ENCODE measurements at places on chromosomes 1 and 21.

DNA sequence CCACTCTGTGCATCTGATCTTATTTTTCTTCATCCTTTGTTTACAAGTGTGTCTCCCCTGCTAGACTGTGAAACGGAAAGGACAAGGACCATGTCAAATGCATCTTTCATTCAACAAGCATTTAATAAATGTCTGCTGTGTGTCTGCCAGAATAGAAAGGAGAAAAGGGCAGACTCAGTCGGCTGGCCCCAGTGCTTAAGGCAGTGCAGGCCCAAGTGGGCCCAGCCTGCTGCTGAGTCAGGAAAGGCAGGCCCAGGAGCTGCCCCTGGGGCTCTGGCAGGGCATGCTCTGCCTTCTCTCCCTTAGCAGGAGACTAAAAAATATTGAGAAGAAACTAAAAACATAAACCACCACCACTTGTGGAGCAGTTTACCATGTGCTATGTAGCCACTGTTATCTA lies 38.1 kb downstream of the PLEKHA6 start:
- no peak for DNase-seq

DNA sequence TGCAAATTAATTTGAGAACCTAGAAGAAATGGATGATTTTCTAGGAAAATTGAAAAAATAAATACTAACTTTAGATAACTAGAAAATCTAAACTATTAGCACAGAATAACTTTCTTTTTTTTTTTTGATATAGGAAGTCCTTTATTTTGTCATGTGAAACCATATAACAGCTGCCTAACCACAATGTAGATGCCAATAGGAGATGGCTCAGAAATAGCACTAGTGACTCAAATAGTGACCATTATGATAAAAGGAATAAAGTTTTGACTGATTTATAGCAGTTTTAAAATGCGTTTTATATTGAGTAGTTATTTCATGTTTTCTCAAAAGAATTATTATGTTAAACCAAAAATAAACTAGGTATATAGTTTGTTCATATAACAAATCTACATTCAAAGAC lies 158.0 kb upstream of the CACYBP start:
- DNase-seq = no peak

DNA sequence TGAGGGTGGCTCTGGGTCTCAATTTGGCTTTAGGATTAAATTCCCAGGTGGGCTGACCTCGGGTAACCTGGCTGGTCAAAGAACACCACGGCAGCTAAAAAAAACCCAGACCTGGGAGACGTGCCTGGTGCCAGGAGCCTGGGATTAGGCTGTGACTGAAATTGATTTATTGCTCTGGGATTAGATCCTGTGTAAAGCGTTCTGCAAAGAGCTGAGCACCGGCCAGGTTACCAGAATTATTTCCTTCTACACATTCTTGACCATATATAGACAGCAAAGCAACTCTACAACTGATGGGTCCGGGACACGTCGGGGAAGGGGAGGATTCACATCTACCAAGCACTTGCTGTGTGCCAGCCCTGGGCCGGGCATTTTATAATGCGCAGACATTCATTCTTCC lies 45.2 kb downstream of the TMCO4 start:
- no peak for DNase-seq

- DNase-seq = no peak
Observed at GRCh38 chr1:110829955-110830553, 42.9 kb upstream of the CD53 start.

GRCh38 chr21:30479259-30479658 lies 908 bp downstream of the KRTAP19-1 start:
- DNase-seq = no peak

DNA sequence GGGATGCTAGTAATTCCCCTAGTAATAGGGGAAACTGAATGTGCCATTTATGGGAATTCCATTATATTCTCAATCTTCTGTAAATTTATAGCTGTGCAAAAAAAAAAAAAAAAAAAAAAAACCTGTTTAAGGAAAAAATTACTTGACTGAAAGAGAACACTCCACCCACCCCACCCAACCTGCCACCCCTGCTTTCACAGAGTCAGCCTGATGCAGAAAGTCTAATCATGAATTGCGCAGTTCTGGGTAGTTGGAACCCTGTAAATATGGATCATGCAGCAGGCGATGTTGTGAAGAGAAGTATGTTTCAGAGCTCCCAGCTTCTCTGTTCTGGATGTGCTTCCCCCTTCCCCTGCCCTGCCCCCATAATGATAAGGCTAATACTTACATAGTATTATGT lies 19.6 kb upstream of the LAMC2 start:
- no peak for DNase-seq

DNA sequence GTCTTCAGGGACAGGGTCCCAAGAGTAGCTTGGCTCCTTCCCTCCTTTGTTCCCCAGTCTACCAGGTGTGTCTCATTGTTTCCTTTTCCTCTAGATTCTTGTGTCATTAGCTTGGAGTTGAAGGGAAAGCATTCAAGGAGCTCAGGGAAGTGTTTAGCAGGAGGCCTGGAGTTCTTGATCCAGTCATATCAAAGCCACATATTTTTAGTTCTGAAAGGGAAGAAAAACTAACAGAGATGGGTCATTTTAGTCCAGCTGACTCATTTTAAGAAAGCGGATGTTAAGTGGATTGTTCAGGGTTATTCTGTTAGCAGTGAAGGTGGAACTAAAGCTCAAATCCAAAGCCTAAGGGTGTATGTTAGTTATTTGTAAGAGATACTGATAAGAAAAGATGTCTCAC lies 721 bp downstream of the C1orf54 start:
- DNase-seq = no peak

GRCh38 chr1:68149110-68149798 lies 83.1 kb downstream of the WLS start:
- DNase-seq = no peak

DNA sequence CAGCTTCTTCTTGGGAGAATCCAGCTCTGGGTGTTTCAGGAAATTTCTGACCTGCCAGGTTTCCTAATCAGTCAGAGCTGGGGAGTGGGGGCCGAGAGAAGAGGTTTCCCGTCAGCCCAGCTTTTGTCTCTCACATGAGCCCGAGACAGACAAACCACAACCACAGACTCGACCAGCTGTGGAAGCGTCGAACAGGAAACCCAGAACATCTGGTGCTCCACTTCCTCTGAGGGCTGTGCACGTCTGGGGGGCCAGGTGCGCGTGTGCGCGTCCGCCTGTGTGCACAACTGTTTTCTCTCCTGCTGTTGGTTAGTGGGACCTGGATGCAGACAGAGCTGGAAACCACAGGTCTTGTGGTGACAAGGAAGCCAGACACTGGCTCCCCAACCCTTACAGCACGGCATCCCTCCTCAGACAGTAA lies 113.0 kb upstream of the SLC25A33 start:
- no peak for DNase-seq

DNA sequence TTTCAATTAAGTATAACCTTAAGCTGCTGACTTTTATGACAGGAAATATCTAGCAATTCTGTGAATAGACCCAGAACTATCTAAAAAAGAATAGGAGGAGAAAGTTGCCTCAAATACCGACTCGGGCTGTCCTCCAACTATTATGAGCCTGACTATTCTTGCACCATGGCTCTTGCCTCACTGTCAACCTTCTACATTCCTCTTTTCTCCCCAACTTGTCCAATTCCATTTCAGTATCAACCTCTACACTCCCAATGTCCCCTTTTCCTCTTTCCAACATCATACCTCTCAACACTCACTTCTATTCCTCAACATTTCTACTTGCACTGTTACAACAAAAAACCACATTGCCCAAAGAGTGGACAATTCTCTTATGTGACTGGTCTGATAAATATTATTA lies 2.3 kb downstream of the ZZZ3 start:
- no peak for DNase-seq

- DNase-seq = no peak
Observed at GRCh38 chr1:53956308-53957168, 10.4 kb downstream of the LRRC42 start.

- no peak for DNase-seq
Observed at GRCh38 chr1:198955085-198955484, 316.2 kb downstream of the PTPRC start.

- DNase-seq = no peak
Observed at GRCh38 chr1:87804128-87804527, 475.4 kb downstream of the LMO4 start.

DNA sequence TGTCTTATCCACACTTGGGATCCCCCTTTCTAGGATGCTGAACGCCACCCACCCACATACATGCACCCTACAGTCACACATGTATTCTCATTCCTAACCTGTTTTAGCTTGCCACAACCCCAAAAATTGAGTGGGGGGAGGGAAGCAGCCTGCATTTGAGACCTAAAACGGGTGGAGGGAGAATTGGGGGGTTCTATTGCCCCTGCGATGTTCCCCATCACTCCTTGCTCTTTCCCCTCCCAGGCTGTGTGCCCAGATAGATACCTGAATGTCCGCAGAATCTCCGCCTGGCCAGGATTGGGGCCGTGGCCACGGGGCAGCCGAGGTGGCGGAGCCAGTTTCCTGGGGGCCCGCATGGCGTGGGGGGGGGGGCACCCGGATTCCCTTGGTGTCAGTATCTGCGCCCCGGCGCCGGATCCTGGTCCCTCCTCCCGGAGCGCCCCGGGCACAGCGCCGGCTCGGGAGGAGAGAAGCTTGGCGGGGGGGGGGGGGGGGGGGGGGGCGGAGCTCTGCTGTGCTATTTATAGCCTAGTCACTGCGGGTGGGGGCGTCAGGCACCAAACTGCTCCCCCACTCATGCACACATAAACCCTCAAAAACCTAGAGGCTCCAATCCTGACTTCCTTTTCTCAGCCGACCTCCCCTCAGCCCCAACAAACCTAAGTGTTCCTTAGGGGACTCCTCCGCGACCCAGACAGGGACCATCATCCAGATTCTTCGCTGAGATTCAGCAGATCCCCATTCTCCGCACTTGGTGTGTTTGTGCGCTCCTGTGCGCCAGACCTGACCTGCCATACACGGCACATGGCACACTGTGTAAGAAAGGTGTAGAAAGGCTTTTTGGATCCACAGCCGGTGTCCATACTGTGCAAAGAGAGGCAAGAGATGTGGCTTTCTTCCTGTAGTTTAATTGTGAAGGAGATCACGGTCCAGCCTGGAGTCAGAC lies 1.9 kb downstream of the ANKRD34A start:
- DNase-seq = no peak

DNA sequence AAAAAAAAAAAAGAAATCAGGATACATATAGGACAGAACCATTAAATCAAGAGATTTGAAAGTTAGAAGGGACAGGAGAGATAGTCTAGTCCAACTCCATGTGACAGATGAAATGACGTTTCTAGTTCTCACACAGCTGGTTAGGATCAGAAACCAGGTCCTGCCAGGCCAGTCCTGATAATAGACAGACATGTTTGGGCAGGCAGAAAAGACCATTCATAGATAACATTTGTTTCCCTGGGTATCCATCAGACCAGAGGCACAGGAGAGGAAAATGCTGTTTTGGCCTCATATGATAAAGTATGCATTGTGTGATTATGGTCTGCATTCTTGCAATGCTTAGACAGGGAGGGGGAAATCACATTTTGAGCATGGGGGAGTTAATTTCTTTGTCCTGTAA lies 29.3 kb downstream of the ZBTB8B start:
- DNase-seq = no peak
